Camera-type eye (tissue), 1 donor: ENCODE measurements at places on chromosomes 4 and X. TPM values are rescaled to one million over a fixed set of nuclear protein-coding genes. Genes with fewer than 3 reads are reported as not detected.

Gene PAGE1
- not detected for total RNA-seq

Gene RAB9B
- total RNA-seq = 18.5 TPM

Gene POF1B
- 2.1 TPM for total RNA-seq

Gene CD99
- total RNA-seq = 77.2 TPM

Gene SPATA18
- total RNA-seq = 6.3 TPM

Gene RTL9
- 1.2 TPM for total RNA-seq

Gene TEX13D
- not detected for total RNA-seq

Gene PDE5A
- 101 TPM for total RNA-seq

Gene NAA11
- not detected for total RNA-seq

Gene ASB12
- 0.38 TPM for total RNA-seq

Gene SPANXB1
- not detected for total RNA-seq

Gene WWC2
- total RNA-seq = 48.1 TPM

Gene PPP2R2C
- 10.1 TPM for total RNA-seq

Gene SFRP2
- 103 TPM for total RNA-seq

Gene EDNRA
- 47.0 TPM for total RNA-seq

Gene FDCSP
- not detected for total RNA-seq

Gene LEF1
- total RNA-seq = 19.6 TPM

Gene APELA
- 2.7 TPM for total RNA-seq
